ENCODE measurements at places on chromosomes 4 and X. TPM values are rescaled to one million over a fixed set of nuclear protein-coding genes. Genes with fewer than 3 reads are reported as not detected.

SORCS2 gene
- total RNA-seq: not detected

KLF8 gene
- total RNA-seq: 3.3 TPM

NR0B1 gene
- not detected for total RNA-seq

NAT8L gene
- total RNA-seq: 0.07 TPM

SYNPO2 gene
- total RNA-seq: 0.27 TPM

DNAAF6 gene
- total RNA-seq: not detected

HERC5 gene
- 1.6 TPM for total RNA-seq

SPANXN3 gene
- not detected for total RNA-seq

SLC9B2 gene
- total RNA-seq: 41.5 TPM

CXCL11 gene
- total RNA-seq: 1.1 TPM

KCNIP4 gene
- not detected for total RNA-seq

BEX3 gene
- total RNA-seq: 193 TPM

DMRTC1 gene
- total RNA-seq: not detected

LAMP2 gene
- 163 TPM for total RNA-seq

SPANXA2 gene
- not detected for total RNA-seq

HSFX3 gene
- not detected for total RNA-seq

TCP11X2 gene
- total RNA-seq: not detected

MAGEC3 gene
- total RNA-seq: not detected

NSG1 gene
- total RNA-seq: 30.6 TPM
